Brain (organoid and tissue), 16 donors: ENCODE measurements at places on chromosomes 4 and X.

DNA sequence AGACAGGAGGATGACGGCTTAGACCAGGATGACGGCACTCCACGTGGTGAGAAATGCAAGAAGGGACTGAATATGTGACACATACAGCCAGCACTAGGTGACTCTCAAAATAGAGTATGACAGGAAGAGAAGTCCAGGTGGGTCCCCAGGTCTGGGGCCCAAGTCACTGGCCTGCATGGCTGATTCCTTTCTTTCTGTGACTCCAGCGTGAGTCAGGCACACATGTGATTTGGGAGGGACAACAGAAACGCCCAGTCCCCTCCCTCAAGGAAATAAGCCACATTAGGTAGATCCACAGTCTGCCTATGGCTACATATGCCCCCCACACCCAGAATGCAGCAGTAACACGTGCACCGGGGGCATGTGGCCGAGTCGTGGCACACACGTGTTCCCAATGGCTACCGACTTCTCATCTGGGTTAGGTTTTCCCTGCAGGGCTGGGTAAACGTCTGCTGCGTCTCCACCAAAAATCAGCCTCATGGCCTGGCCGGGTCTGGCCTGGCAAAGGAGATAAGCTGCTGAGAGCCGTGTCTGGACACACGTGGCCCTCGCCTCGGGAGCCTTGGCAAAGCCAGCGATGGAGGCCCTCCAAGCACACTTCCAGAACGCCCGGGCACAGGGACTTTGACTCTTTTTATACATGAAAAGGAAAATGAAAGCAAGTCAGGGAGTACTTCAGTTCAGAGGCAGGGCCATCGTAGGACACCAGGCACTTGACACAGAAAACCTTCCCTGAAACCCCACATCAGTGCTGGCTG, 19.3 kb downstream of the SEL1L3 start:
- no peak for DNase-seq

- no peak for DNase-seq
Measured at GRCh38 chr4:186058253-186058979, 10.5 kb upstream of the TLR3 start.

- no peak for DNase-seq
Measured at GRCh38 chr4:180634306-180634705, 1608.9 kb upstream of the TENM3 start.

DNA sequence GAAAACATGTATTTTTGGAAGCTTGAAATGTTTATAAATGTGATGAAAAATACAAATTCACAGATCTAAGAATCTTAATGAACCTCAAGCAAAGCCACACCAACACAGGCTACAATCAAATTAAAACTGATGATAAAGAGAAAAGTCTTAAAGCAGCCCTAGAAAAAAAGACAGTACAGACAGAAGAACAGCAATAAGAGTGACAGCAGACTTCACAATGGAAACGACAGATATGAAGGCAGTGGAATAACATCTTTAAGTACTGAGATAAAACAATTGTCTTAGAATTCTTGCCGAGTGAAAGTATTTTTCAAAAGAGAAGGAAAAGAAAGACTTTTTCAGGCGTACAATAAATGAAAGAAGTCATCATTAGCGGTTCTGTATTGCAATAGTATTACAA, 423.6 kb upstream of the LCORL start:
- no peak for DNase-seq

DNA sequence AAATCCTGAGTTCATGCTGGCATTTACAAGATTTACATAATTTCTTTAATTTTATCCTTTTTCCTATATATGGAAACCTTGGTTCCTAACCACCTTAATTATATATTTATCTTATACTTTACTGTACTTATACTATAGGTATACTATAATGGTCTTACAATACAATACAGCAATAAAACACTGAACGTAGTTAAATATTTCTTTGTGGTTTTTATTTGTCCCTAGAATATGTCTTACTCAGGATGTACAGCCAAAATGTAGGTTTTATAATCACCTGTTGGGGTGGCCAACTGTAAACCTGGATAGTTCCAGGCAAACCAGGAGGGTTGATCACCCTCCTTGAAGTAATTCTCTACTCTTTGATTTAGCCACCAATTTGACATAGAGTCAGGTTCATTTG, 48.4 kb upstream of the KIT start:
- no peak for DNase-seq

DNA sequence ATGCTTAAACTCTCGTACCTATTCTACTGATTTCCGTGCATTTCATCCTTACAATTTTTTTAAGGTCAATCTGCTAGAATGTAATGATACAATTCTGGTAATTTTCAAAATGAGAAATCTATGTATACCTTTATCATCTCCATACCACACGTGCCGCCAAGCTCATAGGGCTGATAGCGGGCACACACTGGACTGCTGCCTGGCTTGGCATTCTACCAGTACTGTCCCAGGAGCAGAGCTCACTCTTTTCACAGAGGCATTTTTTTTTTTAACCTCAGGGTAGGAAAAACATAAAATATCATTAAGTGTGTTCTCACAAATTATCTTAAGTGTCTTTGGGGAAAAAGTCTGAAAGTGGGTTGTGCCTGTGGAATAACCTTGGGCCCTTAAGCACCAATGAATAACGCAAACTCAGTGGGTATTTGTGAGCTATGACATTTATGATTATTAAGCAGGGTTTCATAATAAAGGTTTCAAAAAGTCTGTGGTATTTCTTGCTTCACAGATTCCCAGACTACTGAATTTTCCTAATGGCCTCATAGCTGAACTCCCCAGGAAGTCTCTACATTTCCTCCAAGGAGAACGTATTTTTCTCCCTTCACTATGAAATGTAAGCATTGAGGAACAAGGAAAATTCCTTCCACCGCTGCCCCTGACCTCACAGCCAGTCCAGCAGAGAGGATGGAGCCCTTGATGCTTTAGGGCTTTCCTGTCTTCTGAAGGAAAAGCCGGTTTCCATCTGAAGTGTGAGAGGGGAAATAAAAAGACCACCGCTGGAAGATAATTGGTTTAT, 125.2 kb downstream of the ELOVL6 start:
- DNase-seq = peak; percentile 12

- DNase-seq = peak; percentile 35
Measured at GRCh38 chr4:84887824-84888223, 78.7 kb downstream of the WDFY3 start.

DNA sequence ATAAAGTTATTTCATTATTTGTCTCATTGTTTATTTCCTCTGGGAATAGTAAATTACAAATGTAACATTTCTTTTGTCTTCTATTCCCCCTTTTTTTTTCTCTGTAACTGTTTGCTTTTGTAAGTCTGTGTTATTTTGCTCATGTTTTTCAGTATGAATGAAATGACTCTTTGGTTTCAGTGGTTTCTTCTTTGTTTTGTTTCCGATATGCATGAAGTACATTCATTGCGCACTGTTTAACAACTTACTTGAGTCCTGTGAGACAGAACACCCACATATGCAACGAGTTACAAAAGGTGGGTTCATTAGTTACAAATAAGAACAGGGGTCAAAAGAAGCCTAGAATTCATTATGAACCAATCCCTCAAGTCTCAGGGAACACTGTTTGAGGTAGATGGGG, 175.0 kb upstream of the UGT8 start:
- no peak for DNase-seq

DNA sequence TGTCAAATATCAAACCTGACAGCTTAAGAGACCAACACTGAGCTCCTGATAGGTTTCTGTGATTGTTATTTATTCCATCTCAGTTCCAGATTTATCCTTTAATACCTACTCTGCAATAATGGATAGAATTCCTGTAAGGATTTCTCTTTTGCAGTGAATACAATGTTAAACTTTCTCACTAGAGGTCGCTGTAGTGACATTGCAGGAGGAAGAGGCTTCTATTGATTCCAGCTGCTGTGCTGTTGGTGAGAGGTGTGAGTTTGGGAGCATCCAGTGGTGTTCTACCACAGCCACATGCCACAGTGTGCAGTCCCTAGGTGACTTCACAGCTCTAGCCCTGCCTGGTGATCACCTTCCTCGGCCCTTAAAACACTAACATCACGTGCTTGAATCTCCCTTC, 34.6 kb upstream of the DCAF8L2 start:
- no peak for DNase-seq

DNA sequence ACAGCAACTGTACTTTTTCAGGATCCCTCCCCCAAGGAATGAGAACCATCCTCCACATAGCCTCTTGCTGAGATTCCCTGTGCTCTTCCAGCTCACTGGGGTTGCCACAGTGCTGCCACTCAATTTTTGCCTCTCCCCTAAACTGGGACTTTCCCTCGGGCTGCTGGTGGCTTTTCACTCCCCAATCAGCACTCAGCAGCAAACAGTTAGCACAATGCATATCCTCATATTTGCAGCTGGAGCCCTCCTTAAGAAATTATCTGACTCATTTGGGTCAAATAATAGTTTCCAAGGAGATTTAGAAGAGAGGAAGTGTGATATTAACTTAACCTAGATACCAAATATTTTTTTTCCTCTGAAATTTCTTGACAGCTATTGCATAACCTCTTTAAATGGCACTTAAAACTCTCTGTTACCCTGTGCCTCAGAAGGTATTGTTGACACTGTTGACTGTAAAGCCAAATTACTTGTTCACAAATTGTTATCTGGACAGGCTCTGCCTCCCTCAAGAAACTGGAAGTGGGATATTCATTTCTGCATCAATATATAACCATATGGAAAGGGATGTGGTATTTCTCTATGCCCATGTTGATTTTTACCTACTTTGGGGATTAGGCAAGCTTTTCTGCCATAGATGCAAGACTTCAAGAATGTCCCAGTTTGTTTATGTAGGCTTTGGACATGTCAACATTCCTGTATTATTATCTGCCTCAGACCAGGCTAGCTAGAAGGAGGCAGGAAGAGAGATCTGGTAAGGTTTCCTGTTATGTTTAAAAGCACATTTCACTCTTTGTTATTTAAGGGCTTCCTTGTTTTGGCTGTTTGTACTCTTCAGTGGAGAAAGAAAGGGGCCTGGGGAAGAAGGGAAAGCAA, 58.0 kb downstream of the SEPTIN11 start:
- DNase-seq = no peak

GRCh38 chr4:83905952-83906351, 370.0 kb downstream of the GPAT3 start:
- peak; percentile 24 for DNase-seq

- DNase-seq = no peak
Measured at GRCh38 chr4:4671774-4672349, 130.0 kb upstream of the STX18 start.

GRCh38 chrX:136766785-136767103, 14.0 kb downstream of the ARHGEF6 start:
- no peak for DNase-seq

DNA sequence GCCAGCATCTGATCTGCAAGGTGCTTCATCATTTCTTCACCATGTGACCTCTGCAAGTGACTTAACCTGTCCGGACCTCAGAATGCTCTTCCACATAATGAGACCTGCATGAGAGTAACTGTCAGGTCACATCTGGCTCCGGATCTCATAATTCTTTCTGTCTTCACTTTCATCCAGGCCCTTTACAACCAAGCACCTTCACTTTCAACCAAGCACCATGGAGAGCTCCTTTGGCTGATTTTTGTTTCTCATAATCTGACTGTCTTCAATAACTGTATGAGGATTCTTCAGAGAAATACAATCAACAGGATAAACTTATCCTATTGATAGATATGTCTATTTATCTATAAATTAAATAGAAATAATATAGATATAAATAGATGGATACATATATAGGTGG, 148.1 kb downstream of the VCX3A start:
- DNase-seq = no peak

GRCh38 chr4:159428975-159429692, 326.3 kb downstream of the RAPGEF2 start:
- DNase-seq = peak; percentile 5

DNA sequence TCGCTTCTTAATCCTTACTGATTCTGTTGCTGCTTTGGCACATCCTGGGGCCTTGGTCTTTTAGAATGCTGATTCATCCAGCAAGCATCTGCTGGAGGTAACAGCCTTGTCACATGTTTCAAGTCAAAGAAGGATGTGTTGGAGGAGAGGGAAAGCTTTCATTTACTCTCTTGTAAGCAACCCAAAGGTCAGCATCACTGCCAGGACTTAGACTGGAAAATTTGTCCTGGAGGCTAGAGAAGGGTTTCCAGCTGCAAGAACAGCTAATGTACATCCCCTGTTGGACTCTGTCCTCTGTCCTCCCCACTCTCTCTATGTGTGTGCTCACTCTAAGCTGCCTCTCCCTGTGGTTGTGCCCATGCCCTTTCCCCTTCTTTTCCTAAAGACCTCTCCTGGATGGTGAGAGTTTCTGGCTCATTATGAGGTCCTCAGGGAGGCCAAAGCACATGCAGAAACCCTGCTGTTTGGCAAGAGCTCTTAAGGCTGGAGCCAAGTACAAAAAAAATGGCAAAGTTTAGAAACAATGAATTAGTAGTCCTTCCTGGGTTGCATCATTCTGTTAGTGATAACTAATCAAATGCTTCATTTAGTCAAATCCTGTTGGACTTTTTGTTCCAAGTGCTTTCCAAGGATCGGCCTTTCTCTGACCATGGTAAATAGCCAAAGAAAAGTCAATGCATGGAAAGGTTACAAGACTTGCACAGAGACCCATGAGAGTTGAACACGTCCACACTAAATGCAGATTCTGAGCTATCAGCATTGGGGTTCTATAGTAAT, 13.4 kb upstream of the SRPX start:
- no peak for DNase-seq

- DNase-seq = no peak
Measured at GRCh38 chr4:22246847-22247246, 269.0 kb downstream of the ADGRA3 start.

GRCh38 chr4:172900900-172901299, 267.7 kb upstream of the GALNT7 start:
- peak; percentile 20 for DNase-seq

- DNase-seq = no peak
Measured at GRCh38 chr4:155524926-155525455, 141.7 kb upstream of the GUCY1A1 start.

DNA sequence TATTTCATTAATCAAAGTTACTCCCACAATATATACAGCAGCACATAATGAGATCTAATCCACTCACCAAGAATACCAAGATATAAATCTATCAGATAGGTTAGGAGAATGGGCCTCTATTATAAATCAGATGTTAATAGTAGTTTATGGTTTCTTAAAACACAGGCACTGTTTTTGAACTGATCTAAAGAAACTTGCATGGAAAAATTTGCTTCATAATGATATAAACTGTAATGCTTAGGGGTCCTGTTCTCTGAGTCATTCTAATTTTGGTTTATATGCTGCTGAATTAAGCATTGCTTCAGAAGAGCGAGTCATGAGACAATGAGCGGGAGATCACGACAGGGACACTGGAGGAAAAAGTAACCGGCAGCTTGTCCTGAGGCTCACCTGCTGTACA, 113.3 kb upstream of the OTUD4 start:
- DNase-seq = no peak

GRCh38 chr4:26753617-26754016, 107.0 kb upstream of the STIM2 start:
- DNase-seq = no peak

DNA sequence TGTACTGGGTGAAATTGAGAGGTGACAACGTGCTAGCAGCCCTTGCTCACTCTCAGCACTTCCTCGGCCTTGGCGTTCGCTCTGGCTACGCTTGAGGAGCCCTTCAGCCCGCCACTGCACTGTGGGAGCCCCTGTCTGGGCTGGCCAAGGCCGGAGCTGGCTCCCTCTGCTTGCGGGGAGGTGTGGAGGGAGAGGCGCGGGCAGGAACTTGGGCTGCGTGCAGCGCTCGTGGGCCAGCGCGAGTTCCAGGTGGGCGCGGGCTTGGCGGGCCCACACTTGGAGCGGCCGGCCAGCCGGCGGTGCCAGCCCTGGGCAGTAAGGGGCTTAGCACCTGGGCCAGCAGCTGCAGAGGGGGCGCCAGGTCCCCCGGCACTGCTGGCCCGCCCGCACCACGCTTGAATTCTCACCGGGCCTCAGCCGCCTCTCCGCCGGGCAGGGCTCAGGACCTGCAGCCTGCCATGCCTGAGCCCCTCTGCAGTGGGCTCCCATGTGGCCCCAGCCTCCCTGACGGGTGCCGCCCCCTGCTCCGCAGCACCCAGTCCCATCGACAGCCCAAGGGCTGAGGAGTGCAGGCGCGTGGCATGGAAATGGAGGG, 249.5 kb upstream of the ETNPPL start:
- no peak for DNase-seq
